ENCODE measurements at places on chromosomes 3 and 15.
A peak's percentile ranks its signal among the peaks of the same experiment; 100 is the strongest.

- DNase-seq, result no peak
These were observed 2.3 kb upstream of the CTDSPL start for GRCh38 chr3:37859354-37859753.

DNA sequence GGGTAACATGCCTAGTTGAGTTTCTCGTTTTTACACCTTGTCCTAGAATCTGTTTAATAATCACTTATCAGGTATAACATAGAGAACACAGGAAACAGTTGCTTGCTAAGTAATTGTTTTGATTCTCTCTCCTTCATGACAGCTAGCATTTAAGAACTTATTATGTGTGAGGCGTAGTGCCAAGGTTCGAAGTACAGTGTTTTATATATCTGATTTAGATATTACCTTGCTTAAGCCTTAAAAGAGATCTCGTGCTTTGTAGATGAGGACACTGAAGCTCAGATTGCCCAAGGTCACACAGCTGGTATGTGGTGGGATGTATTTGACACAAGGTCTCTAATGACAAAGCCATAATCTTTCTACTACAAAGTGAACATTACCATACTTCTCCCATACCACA is 29.0 kb upstream of the IFT57 start:
- no peak for DNase-seq

DNA sequence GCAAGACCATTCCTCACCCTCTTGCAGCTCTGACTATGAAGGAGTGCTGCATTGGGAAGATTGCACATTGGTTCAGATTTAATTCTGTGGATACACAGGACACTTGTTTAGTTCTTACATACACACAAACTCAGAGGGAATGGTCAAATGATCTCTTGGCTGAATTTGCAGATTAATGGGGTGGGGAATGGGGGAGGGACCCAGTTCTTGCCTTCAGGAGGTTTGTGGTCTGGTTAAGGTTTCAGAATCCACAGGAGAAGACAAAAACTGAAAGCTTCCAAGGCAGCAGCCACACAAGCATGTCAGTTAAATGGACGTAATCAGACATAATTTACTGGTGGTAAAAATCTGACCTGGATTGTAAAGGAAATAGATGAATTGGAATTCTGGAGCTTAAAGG is 257.1 kb upstream of the ROPN1 start:
- no peak for DNase-seq

GRCh38 chr3:111729087-111729846 is 129.8 kb upstream of the PHLDB2 start:
- DNase-seq, result peak; percentile 38

DNA sequence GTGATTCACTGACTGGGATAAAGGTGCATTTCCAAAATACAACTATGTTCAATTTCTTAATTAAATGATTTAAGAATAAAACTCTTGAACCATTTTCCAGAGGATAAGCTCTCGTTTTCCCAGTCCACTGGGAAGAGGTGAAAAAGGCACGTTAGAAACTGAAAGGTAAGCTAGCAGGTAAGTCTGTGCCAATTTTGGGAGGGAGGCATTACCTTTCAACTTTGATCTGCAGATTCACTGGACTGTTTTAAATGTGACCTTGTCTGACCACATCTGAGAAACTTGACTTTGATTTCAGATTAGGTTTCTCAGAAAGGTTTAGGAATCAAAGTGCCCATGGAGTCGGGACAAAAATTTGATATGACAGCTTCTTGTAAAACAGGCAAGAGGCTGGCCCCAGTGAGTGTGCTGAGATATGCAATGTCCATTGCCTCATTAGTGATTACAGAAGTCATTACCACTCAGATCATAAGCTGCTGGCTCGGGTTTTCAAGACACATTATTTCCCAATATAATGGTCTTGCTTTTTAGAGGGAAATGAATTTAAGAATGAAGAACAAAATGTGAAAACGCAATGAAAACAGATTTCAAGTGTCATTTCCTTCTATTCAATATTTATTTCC is 118.8 kb downstream of the ADAMTS9 start:
- DNase-seq, result no peak

GRCh38 chr15:40272485-40273056 is 10.3 kb downstream of the ANKRD63 start:
- no peak for DNase-seq

DNA sequence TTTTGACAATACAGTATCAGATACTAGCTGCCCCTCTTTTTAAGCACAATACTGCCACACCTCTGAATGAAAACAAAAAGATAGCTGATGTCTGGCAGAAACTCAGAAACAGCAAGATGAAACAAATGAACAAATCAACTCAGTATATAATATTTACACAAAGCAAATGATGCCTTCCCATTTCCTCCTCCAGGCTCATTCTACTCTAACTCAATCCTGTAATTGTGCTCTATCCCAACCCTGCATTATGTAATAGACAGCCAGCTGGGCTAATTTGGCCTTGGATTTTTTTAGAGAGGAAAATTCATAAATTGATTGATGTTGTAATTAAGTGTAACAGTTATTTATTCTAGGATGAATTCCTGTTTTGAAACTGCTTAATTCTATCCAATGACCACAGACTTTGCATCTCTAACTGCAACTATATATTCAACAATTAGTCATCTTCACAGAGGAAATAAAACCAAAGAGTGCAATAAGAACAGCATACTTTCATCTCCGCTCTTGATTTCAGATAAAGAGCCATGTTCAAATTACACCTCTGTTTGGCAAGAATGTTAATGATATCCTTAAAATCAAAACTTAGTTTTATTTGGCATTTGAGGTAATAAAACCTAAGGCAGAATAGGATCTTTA is 6.1 kb downstream of the ATG3 start:
- DNase-seq, result no peak

DNA sequence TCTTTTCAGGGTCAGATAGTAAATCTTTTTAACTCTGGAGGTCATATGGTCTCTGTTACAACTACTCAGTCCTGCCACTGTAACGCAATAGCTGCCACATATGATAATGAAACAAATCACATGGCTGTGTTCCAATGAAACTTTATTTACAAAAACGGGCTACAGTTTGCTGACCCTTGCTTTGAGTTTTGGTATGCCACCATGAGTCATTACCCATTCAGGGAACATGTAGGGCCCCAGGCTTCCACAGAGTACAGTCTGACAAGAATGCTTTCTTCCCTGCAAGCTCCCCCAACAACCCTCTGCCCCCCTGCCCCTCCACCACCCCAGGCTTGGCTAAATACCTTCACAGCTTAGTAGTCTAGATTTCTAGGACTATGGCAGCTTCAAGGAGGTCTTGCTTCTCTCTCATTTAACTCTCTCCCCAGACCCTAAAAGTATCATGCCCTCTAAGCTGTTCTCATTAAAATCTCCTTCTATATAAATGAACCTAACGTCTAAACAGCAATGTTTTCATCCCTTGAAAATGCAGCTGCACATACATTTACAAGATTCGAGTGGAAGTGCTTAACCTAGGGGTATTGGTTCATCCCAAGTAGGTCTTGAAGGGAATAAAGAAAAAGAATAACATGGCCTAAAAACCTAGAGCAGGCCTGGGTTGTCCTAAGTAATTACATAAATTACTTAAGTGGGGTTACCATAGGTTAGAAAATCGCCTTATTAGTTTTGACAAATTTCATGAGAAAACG is 117.8 kb upstream of the PRICKLE2 start:
- peak; percentile 75 for DNase-seq

- DNase-seq, result no peak
These were observed 22.6 kb upstream of the FILIP1L start for GRCh38 chr3:100136921-100137320.

DNA sequence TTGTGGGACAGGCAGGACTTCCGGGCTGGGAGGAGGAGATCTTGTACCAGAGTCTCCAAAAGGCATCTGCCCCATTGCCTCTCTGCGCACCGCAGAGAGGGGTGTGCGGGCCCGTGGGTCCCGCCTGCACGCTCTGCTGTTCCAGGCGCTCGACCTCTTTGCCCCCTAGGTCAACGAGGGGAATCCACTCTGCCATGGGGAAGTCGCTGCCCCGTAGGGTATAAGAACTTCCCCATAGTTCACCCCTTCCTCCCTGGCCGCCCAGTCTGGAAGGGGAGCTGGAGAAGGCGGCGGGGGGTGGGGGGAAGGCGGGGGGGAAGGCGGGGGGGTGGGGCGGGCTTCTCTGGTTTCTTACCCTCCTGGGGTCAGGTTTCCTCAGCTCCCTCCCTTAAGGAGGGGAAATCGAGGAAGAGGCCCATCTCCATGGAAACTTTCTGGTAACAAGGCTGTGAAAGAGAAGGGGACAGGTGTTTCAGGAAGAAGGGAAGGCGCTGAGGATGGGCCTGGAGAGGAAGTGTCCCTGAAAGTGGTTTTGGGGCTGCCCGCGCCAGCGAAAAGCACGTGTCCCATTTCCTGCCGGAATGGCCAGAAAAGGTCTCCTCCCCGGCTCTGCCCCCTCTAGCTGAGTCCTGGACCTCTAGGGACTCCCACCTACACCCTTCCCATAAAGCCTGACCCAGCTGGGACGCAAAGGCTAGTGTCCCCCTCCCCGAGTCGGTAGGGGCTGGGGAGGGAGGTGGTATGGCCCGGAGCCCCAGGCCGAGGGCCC is 27.5 kb downstream of the NR1I2 start:
- DNase-seq, result no peak

GRCh38 chr15:36605604-36606263 is 26.3 kb downstream of the CDIN1 start:
- DNase-seq, result no peak

DNA sequence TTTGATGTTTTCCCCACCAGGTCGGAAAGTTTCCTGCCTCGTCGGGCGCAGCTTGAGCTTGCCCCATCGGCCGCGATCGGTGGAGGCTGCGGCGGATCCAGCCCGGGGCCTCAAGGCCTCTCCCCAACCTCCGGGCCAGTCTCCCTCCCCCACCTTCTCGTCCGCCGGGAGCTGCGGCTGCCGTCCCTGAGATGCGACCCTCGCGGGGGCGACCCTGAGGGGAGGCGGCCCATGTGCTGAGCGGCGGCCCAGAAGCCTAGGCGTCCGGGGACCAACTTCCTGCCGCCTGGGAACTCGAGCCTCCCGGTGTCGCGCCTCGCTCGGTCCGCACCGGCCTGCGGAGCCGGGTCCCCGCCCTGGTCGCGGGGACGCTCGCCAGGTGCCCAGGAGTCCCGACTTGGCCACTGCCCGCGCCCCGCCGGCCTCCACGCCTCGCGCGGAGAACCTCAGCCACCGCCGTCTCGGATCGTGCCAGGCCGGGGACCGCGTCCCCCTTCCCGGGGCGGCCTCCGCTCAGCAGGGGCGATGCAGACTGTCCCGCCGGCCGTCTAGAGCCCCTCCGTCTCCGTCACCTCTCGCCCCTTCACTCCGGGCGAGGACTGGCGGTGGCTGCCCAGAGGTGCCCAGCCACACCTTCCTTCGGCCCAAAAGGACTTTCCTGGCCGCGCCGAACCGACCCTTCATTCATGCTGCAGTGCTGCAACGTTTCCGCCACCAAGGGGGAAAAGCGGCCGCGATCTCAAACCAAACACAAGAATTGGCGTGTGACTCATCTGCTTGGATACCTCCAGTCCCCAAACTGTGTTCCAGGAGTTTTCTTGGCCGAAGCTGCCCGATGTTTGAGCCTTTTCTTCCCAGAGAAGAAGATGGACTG is 656 bp downstream of the SLMAP start:
- DNase-seq, result peak; percentile 53

GRCh38 chr15:57158997-57159668 is 217.2 kb upstream of the CGNL1 start:
- DNase-seq, result no peak

DNA sequence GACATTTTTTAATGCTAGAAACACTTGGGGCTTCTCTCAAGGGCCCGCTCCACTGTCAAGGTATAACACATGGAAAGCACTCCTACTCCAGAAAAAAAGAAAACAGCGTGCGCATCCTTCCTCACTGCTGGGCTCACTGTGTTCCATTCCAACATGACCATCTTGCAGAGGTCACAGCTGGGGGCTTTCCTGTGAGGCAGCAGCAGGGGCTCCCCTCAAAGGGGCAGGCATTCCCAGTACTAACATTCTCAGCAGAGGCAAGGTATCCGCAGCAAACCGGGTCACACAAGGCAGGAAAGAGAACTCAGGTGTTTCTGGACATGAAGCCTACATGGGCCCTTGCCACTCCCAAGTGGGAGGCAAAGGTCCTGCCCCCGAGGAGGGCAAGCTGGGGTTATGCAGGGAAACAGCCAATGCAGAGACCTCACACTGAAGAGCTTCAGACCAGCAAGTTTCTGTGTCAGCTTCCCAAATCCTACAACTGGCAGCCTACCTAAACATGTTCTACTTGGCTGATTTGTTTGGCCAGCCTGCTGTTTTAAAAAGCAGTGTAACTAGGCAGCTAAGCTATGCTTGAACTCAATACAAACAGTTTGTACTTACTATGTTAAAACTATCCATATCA is 6.4 kb downstream of the BDH1 start:
- no peak for DNase-seq

DNA sequence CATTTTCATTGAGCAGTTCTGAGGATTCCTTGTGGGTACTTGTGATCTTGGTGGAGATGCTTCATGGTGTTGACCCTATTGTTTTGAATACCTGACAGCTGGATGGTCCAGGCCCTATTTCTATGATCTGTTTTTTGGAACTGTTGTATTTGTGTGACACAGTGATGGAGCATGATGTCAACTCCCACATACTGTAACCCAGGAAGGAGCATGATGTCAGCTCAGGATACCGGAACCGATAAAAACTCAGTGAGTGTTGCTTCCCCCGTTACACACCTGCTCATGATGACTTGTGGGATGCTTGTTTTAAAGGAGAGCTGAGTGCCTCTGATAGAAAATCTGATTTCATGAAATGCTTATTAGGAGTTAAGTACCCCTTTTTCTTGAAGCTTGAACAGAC is 45.1 kb downstream of the ZBTB38 start:
- no peak for DNase-seq

- DNase-seq, result no peak
These were observed 109.7 kb downstream of the LRRC49 start for GRCh38 chr15:71002316-71002715.

GRCh38 chr15:45434078-45434567 is 55.8 kb upstream of the GATM start:
- DNase-seq, result no peak

DNA sequence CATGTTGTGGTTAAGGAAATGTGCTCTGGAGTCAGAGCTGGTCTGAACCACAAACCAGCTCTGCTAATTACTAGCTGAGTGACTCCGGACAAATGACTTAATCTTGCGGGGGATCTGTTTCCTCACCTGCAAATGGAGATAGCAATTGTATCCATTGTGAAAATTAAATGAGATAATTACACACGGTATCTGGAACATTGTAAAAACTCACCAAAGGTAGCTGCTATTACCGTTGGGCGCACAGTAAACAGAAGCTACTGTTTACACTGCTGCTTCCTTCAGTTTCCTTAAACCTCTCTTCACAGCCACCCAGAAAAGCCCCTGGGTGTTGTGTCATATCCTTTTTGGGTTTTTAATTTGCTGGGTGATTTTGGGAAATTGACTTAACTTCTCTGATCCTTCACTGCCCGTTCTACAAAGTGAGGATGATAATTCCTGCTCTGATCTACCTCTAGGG is 107.8 kb downstream of the MEGF11 start:
- no peak for DNase-seq

DNA sequence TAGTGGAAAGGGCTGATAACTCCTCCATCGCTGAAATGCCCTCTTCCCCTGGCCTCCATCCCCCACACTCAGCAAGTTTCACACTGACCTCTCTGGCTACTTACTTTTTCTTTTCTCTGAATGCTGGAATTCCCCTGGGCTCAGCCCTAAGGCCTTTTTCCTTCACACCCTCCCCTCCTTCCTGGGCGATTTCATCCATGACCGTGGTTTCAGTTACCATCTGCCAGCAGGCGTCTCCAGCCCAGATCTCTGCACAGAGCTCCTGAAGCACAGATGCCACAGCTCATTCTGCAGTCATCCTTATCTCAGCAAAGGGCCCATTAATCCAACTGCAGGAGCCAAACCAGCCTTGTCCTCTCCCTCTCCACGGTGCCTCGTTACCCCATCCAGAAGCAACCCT is 114.0 kb downstream of the RFTN1 start:
- no peak for DNase-seq

GRCh38 chr3:23612296-23612891 is 193.4 kb upstream of the UBE2E1 start:
- peak; percentile 41 for DNase-seq
